ENCODE measurements at places on chromosomes 3 and 15.
A peak's percentile ranks its signal among the peaks of the same experiment; 100 is the strongest.

DNA sequence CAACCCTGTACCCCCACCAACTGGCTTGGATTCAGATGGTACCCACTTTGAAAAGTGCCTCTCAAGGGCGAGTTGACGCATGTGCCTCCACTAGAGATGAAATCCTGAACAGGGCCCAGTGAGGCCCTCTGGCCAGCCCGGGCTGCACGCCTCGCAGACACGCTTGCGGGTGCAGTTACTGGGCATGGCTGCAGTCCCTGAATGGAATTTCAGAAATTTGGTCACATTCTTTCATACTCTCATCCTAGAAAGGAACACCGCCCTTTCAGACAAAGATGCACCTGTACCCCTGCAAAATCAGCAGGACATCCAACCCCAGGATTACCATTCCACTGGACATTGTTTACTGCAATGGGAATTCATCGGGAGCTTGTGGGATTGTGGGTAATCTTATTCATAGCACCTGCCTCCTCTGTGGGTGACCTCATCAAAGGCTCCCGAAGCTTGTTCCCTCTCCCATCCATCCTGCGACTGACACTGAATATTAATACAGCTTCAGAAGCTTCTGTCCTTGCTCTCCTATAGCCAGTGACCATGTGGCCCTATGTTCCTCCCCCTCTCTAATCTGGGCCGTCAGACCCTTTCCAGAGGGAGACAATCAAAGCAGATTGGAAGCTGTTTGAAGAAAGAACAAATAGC, 42.5 kb upstream of the TPM1 start:
- DNase-seq, result no peak

- no peak for DNase-seq
Measured at GRCh38 chr15:34239151-34239808, 14.5 kb downstream of the EMC4 start.

GRCh38 chr15:64948916-64949315, 37.2 kb downstream of the ANKDD1A start:
- no peak for DNase-seq

DNA sequence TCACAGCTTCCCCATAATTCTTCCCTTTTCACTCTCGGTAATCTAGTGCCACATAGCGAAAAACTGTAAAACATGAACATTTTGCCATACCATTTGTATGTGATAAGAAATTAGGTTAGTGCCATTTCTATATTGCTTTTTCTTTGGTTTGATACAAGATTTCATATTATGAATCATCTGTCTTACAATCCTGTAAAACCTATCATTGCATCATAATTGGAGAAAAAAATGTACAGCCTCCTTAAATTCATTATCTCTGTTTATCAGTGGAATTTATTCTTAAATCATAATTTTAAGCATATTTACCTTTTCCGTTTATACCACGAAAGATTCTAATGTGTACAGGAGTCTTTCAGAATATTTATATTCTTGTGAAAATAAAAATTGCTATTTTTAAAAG, 23.8 kb downstream of the SEC62 start:
- no peak for DNase-seq

- no peak for DNase-seq
Measured at GRCh38 chr3:129276385-129276784, 2.3 kb upstream of the HMCES start.

- DNase-seq, result no peak
Measured at GRCh38 chr3:126952261-126952982, 30.5 kb upstream of the PLXNA1 start.

DNA sequence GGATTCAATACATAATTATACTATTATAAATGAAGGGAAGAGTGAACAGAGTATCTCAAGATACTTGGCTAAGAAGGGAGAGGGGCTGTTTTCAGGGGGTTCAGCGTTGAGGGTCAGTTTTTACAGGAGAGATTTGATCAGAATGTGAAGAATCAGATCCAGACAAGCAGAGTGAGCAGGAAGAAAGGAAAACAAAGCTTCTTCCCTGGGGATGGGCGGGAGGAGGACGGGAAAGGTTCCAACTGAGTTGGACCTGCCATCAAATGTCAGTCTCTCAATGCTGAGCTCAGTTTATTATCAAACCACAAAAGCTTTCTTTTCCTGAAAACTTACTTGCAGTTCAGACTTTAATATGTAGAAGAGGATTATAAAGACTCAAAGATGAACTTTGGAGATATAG, 6.0 kb upstream of the MELTF start:
- no peak for DNase-seq

DNA sequence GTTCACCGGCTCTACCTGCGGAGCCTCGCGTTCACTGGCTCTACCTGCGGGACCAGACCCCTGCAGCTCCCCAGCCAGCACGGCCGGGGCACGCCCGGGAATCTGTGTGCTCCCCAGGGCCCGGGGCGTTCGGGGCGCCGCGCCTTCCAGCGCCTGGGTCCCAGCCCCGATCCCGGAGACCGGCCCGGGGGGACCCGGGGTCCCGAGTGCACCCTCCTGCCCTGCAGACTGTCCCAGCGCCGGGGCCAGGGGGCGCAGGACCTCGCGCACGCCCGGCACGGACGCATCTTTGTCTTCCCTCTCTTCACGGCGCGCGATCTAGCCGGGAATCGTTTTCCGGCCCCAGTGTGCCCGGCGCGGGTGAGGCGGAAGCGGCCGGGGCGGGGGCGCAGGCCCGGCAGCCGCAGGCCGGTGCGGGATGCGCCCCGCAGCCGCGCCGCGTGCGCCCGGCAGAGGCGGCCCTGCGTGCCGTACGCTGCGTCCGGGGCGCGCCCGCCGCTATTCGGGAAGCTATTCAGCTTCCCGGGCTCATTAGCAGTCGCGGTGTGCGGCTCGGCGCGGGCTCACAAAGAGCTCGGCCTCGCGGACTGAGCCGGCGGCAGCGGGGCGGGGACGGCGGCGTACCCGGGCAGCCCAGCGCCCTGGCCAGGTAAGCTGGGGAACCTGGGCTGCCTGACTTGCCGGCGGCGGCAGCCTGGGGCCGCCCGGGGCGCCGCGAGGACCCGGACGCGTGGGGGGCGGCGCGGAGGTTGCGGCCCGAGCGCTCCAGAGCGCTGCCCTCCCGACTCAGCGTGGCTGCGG, at the start of gene APBA2:
Gene APBA2 (plus strand): TSS at position 345 of the 801 bp plus-strand sequence. CDS start 167,911 bp downstream, outside the sequence.
- peak; percentile 45 for DNase-seq

GRCh38 chr3:100080573-100080972, 33.7 kb downstream of the FILIP1L start:
- DNase-seq, result no peak

DNA sequence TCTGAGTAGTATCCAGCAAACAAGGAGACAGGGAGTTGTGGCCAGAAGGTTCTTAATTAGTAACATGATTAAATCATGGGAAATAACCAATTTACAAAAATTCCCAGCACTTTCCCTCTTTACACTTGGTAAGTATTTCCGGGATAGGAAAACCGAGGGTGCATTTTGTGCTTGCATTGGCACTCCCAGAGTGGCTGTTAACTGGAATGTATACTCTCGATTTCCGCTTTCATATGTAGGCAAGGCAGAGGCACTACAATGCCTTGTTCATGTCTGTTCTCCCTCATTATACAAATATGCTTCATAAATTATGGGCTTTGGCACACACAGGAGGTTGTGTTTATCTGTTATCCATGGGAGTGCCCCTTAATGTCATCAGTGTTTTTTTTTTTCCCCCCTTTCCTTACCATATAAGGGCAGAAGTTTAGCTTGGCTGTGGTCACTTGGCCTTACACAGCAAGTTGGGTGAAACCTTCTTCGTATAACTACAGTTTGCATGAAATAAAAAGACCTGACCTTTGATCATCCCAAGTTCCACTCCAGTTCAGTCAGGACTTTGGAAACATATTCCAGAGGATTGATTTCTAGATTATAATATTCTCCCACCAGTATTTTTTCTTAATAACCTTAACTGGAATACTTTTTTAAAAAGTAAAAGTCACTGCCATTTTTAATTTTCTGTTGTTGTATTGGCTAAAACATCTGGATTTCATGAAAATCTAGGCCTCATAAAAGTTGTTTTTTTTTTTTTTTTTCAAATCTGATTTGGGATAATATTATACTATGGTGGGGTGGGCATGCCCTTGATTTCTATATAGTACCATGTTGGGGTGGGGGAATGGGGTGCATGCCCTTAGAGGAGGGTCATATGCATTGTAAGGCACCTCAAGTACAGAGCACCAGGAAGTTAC, 8.9 kb downstream of the TPM1 start:
- no peak for DNase-seq

GRCh38 chr3:139477710-139478640, 1.7 kb upstream of the RBP2 start:
- DNase-seq, result no peak

GRCh38 chr3:16425398-16426028, 88.0 kb downstream of the RFTN1 start:
- DNase-seq, result no peak

DNA sequence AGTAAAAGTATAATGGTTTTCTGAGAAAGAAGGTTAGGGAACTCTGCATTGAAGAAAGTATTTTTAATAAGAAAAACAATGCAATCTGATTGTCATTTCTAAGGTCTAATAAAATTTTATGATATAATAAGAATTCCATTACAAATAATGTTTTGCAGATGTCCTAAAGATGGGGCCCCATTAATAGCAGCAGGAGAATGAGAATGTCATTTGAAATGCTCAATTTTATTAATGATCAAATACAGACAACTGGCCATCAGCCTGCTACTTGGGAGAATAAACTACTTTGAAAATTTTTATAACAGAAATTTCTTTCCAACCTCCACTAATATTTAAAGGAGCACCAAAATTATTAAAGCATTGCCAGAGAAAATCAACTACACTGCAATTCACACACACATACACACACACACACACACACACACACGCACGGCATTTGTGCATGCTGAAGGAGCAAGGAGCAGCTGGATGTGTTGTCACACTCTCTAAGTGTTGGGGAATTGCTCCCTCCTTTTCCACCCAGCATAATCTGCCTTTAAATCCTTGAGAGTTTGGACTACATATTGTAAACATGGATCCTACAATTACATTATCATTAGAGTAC, 109.5 kb downstream of the THRB start:
- DNase-seq, result no peak

GRCh38 chr3:138059261-138059660, 49.3 kb downstream of the CLDN18 start:
- no peak for DNase-seq

- DNase-seq, result no peak
Measured at GRCh38 chr3:85838921-85839320, 880.1 kb downstream of the CADM2 start.

DNA sequence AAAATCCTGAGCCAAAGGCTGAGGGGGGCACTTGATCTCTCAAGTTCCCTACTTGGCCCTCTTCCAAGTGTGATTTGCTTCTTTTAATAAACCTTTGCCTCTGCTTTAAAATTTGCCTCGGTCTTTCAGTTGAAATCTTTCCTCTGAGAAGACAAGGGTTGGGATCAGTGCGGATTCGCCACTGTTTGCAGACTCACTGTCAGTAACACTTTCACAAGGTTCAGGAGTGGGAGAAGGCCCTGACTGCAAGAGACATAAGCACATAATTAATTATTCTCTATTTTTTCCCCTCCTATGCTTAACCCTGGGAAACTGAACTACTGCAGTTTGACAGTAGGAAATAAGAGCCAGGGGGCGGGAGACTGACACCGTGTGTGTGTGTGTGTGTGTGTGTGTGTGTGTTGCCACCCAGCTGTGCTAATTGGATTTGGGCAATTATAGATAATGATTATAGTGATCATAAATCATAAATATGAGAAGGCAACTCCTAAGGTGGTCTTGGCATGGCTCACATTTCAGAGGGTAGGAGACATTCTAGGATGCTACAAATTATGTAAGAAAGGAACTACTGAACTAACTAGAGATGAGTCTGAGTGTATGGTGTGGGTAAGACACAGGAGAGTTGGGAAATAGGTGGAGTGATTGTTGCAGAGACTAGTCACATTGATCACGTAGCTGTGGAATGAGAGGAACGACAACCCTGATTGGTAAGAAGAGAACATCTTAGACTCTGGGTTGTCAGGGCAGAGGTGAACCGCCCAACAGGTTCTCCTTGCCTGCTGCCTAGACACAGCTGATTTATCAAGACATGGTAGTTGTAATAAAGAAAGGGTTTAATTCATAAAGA, 5.5 kb upstream of the ZNF662 start:
- no peak for DNase-seq

DNA sequence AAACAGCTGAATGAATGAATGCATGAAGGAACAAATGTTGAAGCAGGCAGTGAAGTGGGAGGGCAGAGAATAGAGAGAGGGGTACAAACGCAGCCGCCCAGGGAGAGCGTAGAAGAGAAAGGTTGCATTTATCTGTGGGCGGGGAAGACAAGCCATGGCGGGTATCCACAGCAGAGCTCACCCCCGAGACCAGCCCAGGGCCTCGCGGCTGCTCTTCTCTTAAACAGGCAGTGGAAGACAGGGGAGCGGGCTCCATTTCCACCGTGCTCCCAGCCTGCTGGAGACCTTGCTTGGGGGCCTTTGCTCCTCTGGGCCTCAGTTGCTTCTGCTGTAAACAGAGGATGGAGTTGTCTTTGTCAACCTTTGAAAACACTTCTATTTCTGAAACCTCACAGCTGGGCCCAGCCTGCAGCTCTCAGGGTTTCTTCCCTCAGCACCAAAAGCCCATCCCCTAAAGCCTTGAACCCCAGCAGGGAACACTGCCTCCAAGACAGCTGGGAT, 259.5 kb downstream of the UACA start:
- DNase-seq, result no peak

- DNase-seq, result no peak
Measured at GRCh38 chr15:29570948-29571791, 251.1 kb downstream of the TJP1 start.

GRCh38 chr3:48428572-48429316, 1.1 kb downstream of the PLXNB1 start:
- no peak for DNase-seq

GRCh38 chr3:140292684-140293083, 357.7 kb downstream of the CLSTN2 start:
- DNase-seq, result no peak

- no peak for DNase-seq
Measured at GRCh38 chr3:189754356-189754755, 123.2 kb downstream of the TP63 start.

GRCh38 chr3:112464264-112464663, 35.0 kb downstream of the BTLA start:
- DNase-seq, result no peak

GRCh38 chr3:100609963-100610362, 562 bp downstream of the ADGRG7 start:
- DNase-seq, result no peak

DNA sequence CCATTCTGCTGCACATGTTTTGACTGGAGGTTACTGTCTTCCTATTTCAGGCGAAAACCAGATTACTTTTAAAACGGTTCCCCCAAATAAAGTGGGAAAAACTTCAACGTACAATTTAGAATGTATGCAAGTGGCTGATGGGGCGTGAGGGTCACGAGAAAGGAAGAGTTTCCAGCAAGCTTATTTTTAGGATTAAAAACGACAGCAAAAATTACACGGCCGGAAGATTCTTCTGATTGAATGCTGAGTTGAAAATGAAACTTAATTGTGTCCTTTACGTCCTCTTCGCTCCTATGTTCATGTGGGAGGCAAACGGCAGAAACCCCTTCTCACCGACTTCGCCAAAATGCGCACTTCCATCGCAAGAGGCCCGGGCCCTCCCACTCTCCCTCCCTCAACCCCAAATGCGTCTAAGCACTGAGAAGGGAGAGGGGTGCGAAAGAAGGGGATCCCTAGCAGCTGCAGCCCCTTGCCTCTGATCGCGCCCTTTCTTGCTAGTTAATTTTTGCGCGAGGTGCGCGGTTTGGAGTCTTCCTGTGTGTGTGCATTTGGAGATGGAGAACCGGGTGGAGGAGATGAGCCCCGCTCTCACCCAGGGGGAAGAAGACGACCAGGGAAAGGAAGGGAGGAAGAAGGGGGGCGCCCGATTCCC, 656 bp downstream of the CD47 start:
- peak; percentile 77 for DNase-seq
